Naive B cell (primary cell): ENCODE measurements at places on chromosomes 12 and 14. TPM values are rescaled to one million over a fixed set of nuclear protein-coding genes. Genes with fewer than 3 reads are reported as not detected.

Gene FSCB
- not detected for polyA plus RNA-seq

Gene DNAJC22
- polyA plus RNA-seq = not detected

Gene BEST3
- 0.27 TPM for polyA plus RNA-seq

Gene CLEC4C
- polyA plus RNA-seq = 0.61 TPM

Gene SLCO1B1
- not detected for polyA plus RNA-seq

Gene ACOT4
- 0.10 TPM for polyA plus RNA-seq

Gene PLBD1
- 5.3 TPM for polyA plus RNA-seq

Gene MIP
- polyA plus RNA-seq = not detected

Gene FOXG1
- polyA plus RNA-seq = not detected

DNA sequence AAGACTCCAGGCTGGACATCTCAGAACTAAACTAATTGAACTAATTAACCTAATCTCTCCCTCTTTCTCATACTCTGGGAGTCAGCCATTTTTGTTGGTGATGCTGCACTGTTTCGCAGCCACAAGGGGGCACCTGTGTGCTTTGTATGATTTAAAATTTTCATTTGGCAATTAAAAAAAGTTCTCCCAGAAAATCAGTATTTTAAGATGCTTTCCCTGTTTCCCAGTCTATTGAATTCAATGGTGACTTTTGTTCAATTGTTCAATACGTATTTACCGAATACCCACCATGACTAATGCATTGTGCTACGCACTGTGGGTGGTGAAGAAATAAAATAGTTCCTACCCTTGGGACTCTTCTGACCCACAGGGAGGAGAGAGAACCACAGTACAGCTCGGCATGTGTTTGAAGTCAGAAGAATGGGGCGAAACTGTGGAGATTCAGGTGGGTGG is 63.7 kb downstream of the ZNF664 start:
- DNase-seq = peak; percentile 18

- no peak for DNase-seq
These were observed 16.3 kb downstream of the TMEM119 start for GRCh38 chr12:108581311-108582227.

DNA sequence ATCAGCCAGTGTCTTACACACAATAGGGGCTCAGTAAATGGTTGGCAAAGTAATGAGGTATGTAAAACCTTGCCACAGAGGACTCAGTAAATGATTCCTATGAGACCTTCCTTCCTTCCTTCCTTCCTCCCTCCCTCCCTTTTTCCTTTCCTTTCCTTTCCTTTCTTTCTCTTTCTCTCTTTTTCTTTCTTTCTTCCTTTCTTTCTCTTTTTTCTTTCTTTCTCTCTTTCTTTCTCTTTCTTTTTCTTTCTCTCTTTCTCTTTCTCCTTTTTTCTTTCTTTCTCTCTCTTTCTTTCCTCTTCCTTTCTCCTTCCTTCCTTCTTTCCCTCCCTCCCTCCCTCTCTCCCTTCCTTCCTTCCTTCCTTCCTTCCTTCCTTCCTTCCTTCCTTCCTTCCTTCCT is 7.5 kb downstream of the SDS start:
- DNase-seq = no peak

- DNase-seq = no peak
These were observed 15.2 kb downstream of the SLC8A3 start for GRCh38 chr14:70173569-70173968.

DNA sequence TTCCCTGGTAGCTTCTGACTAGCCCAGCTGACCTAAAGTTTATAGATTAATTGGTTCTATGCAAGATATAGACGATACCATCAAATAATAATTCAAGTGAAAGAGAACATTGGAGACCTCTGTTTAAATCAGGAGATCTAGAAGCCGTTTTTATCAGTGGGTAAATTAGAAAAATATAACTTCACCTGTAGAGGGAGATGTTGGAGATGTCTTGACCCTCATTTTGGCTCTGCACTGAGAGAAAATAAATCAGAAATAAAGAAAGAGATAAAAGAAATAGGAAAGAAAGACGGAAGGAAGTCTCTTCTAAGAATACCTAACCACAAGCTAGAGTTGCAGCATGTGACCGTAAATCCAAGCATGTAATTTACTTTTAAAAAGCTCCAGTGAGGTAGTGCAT is 684.5 kb downstream of the C12orf50 start:
- no peak for DNase-seq

DNA sequence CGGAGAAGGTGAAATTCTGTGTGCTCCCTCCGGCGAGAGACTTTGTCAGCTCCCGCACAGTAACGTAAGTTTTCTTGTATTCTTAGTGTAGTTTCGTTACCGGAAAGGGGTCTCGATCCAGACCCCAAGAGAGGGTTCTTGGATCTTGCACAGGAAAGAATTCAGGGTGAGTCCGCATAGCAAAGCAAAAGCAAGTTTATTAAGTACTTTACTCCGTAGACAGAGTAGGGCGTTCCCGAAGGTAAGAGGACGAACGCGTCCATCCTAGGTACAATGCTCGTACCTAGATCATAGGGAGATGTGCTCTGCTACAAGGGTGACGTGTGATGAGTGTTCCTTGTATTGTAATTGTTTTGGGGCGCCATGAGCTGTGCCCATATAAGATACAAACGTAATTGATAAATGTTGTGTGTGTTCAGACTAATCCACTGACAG is 293 bp downstream of the IFI27L1 start:
- DNase-seq = no peak

- peak; percentile 4 for DNase-seq
These were observed at the start of gene RGS6 for GRCh38 chr14:71932229-71932981. Gene RGS6, plus strand, starts transcription at chr14:71932429.

GRCh38 chr14:100994756-100995330 is 91.3 kb upstream of the RTL1 start:
- no peak for DNase-seq

DNA sequence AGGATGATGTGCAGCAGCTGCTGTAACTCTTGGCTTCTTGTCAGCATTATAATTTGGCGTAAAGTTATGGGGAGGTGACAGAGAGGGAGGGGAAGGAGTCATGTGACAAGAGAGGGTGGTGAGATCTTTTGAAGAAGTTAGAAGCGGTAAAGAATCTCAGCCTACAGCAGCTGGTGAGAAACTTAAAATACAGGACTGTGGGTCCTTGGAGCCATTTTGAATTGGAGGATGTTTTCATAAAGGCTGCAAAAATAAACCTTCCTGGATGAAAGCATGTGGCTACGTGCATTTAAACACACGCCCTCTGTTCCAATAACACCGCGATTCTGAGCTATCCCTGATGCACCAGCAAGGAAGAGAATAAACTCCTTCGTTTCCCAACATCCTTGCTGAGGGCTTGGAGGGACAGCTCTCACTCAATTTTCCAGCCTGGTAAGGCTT is 133.7 kb downstream of the TMEM30B start:
- DNase-seq = no peak

- no peak for DNase-seq
These were observed 7.3 kb downstream of the KRT79 start for GRCh38 chr12:52826611-52827498.

GRCh38 chr14:54188064-54188666 is 208.6 kb upstream of the CDKN3 start:
- DNase-seq = no peak

DNA sequence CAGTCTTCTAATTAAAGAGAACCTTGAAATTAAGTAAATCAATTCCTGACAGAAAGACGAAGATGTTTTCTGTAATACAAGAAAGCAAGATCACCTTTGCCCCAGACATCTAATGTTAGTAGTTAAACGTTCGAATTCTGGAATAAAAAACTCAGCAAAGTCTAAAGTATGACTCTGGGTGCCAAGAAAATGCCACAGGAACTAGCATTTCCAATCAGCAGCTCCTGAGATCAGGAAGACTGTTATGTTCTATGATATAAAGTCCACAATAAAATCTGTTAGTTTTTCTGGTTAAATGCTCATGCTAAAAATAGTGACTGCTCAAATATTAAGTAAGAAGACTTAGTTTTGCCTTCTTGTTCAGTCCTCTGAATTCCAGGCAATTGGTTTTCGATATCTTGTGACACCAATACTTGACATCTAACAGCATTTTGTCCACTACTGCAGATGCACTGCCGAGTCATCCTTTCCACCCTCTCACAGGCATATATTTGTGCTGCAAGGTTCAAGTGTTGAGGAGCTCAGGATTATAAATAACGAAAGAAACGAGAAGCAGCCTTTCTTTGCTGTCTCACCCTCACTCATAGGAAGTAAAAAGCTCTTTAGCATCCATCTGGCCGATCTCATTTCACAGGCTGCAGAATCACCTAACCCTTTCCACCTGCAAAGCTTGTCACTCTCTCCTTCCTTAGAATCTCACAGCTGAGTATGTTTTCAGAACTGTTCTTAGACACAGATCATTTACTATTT is 32.0 kb downstream of the SSH1 start:
- DNase-seq = no peak

DNA sequence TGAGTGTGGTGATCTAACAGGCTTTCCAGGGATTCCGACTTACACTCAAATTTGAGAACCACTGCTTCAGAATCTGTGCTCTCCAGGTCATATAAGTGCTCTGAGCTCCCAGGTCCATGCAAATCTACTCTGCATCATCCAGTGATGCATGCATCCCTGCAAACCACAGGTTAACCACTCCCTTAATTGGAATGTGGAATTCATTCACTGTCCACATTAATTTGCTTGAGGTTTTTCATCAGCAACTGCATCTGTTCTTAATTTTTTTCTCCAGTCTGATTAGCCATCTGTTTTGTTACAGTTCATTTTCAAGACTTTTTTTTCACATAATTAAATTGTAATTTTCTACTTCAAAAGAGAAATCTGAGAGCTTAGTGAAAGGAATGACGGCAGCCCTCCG is 43.4 kb upstream of the RIN3 start:
- no peak for DNase-seq

DNA sequence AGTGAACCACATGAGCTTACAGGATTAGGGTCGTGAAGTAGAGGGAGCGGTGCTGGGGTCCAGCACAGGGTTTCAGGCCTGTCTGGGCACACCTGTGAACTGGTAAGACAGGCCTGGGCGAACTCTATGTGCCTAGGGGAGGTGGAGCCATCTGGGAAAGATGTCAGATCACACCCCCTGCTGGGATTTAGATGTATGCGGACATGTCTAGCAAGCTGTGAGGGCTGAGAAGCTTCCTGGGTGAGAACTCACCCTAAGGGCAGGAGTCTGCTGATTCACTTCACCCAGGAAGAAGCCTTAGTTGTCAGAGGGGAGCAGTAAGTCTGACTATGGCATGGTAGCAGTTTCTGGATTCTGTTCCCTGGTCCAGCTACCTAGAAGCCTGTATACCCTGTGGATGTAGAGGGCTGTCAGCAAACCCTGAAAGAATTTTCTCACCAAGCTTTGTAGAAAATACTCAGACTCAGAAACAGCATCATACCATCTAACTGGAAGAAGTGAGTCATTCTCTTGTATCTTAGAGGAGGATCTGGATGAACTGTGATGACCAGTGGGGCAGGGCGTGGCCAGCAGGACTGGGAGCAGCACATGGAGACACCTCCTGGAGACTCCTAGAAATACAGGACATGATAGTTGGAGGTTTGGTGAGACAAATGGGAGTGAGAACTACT is 11.2 kb upstream of the PYGL start:
- no peak for DNase-seq

GRCh38 chr12:101653030-101653429 is 44.4 kb upstream of the CHPT1 start:
- DNase-seq = no peak

- no peak for DNase-seq
These were observed 101.6 kb downstream of the NTS start for GRCh38 chr12:85975716-85976115.

GRCh38 chr14:58808828-58809227 is 171.1 kb downstream of the DACT1 start:
- DNase-seq = no peak

DNA sequence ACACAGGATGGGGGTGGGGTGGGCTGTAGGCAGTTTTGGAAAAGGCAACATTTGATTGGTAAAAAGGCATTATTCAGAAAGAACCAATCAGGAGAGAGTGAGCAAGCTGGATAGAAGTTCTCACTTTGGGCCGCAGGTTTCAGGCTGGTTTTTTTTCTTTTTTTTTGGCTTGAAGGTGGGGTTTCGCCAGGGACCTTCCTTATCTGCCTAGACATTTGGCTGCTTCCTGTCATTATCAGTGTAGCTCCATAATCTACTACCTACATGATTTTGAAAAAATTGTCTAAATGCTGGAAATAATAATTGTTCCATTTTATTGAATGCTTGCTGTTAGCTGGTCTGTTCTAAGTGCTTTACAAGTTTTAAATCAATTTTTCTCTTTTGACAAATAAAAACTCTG is 649.0 kb downstream of the TMTC2 start:
- no peak for DNase-seq

DNA sequence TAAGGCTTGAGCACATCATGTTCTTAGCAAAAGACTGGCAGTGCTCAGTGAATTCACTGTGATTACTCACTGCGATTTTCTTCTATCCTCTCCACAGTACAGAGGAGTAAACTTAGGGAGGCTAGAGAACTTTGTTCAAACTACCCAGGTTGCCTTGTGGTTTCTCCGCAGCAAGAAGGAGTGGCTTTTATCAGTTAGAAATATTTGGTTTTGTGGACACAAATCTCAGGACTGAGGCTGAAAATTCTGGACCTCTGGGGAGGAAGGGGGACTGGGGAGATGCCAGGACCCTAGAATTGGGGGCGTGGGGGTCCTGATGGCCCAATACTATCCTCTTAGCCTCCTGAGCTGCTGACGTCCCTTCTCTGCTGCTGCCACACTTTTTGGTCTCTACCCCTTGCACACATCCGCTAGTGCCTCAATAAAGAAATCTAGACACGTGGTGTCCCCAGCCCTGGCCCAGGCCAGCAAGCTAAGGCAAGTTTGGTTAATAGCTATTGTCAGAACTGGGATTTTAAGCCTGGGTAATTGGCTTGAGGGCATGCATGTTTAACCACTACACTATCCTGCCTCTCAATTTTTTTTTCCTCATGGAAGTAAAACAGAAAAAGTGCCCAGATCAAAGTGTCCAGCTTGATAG is 842 bp downstream of the OAS2 start:
- no peak for DNase-seq

DNA sequence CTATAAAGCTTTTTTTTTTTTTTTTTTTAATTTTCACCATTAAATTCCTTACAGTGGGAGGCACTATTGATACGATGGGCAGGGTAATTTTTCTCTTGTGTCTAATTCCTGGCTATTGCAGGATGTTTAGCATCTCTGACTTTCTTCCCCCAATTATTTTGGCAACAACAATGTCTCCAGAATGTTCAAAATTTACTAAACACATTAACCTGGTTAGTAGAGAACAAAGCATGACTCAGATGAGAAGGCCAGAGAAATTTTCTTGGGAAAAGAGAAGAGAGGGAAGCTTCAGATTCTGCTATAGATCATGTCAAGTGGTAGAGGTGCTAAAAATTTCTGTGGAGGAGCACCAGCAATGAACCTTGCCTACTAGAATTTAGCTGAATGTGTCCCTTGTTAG is 171.5 kb upstream of the PRICKLE1 start:
- no peak for DNase-seq

DNA sequence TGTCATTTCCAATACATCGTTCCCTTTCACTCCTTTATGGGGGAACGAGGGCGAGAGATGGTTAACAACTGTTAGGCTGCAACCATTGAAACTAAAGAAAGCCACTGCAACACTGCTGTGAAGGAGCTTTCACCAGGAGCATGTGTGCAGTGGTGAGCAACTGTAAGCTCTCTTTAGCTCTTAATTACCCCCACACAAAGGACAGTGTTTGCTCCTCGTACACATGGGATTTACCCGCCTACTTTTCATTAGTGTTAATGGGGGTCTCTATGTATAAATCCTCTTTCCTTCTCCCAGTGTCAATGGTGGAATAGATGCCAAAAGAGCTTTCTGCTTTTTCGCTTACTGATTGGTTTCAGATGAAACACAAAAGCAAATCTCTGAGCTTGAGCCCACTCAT is 343.1 kb downstream of the FLRT2 start:
- no peak for DNase-seq
